H9 (cell line): ENCODE measurements at places on chromosomes 6 and 20. TPM values are rescaled to one million over a fixed set of nuclear protein-coding genes. Genes with fewer than 3 reads are reported as not detected.

DNA sequence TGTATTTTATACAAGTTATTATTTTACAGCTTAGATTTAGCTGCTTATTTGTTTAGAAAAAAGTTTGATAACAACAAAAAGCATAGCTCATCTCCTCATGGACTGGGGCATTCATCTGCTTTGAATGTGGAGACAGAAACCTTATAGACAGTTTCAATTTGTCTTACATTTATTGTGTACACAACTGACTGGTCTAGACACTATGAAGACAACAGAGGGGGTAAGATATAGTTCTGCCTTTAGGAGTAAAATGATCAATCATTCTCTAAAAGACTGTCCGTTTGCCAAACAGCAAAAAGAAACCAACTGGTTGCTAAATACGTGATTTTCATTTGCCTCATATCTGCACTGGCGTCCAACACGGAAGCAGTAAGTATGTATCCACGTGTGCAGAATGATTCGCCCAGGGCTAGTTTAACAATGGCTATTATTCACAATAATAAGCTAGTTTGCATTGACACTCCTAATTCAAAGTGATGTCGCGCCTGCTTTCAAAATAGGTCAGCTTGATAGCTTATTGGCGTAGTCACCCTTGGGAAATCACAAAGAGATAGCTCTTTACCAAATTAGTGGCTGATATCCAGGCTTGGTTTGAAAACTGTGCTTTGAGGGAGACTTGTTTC, 153.6 kb downstream of the BMP2 start:
- no peak for DNase-seq
- H3K36me3 ChIP-seq, result no peaks in the 10 kb centered on the region
- no peaks in the 10 kb centered on the region for H3K4me1 ChIP-seq
- H3K27ac ChIP-seq, result no peak overlapping the region
- H3K27me3 ChIP-seq, result no peaks in the 10 kb centered on the region

DNA sequence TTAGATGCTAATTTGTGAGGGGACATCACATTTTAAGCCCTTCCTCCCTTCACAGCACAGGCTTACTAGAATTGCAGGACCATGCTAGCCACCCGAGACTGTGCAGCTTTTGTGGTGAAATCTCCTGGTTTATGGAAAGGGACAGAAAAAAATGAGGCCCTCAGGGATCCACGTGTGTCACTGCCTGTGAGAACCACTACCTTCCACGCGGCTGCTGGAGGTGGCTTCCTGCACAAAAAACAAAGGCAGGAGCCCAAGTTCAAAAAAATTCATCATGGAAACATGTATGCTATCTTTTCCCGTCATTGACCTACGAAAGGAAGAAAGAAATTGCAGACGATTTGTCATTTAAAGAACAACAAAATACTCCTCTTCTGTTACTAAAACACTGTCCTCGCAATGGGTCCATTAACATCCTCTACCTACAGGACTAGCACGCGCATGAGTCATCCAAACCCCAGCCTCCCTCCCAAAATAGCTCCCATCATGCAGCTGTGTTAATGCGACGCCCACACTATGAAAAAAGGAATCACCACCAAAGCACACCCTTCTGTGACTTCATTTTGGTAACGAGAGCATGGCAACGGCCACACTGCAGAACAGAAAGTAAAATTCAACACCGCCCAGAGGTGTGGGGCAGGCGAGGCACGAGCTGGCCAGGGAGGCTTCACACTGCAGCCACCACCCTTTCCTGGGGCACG, 45.7 kb downstream of the RAMACL start:
- peaks cover 2% of the 10 kb centered on the region for H3K36me3 ChIP-seq
- 0 out of 3 replicates have a peak overlapping the region, but pooled peaks have one; percentile 16 for H3K4me3 ChIP-seq
- DNase-seq, result no peak
- H3K4me1 ChIP-seq, result peaks cover 10% of the 10 kb centered on the region
- H3K27ac ChIP-seq, result no peak overlapping the region

- H3K27ac ChIP-seq, result no peak overlapping the region
- DNase-seq, result no peak
- H3K4me1 ChIP-seq, result no peaks in the 10 kb centered on the region; the same call in 1 of the 2 replicates
- no peaks in the 10 kb centered on the region for H3K27me3 ChIP-seq
- H3K4me3 ChIP-seq, result no peak overlapping the region
Measured at GRCh38 chr6:7802662-7803061, 76.8 kb downstream of the BMP6 start.

DNA sequence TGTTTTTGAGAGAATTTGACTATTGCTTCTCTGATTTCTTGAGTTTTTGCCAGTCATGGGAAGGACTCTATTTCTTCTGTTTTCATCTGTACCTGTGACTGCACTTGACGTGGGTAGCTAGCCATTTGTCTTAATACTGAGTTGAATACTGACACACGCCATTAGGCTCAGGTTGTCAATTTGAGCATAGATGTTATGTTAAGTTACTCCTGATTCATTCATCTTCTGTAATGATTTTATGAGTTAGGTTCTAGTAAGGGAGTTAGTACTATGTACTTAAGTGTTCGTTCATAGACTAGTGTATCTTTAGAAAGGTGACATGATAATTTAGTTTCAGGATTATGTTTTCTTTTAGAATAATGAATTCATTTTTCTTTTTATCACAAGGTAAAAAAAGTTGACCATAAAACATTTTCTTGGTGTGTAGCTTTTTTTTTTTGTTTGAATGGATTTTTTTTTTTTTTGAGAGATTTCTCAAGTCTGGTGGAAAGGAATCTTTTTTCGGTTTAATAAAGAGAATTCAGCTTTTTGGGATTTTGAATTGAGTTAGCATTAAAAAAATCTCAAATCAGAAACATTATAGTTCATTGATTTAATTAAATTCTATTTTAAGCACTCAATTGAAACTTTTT, 1.7 kb downstream of the AFDN start:
- DNase-seq, result no peak
- H3K4me1 ChIP-seq, result no peaks in the 10 kb centered on the region; the same call in 1 of the 2 replicates
- peak overlapping the region; percentile 92 for H3K4me3 ChIP-seq
- no peak overlapping the region for H3K27ac ChIP-seq

GRCh38 chr6:14476793-14477531, 359.4 kb downstream of the CD83 start:
- no peak overlapping the region for H3K4me3 ChIP-seq
- DNase-seq, result no peak
- H3K36me3 ChIP-seq, result peaks cover 8% of the 10 kb centered on the region
- no peak overlapping the region for H3K27ac ChIP-seq
- H3K4me1 ChIP-seq, result no peaks in the 10 kb centered on the region

- peaks cover 35% of the 10 kb centered on the region for H3K36me3 ChIP-seq
- DNase-seq, result no peak
- no peak overlapping the region for H3K27ac ChIP-seq
- H3K4me3 ChIP-seq, result no peak overlapping the region
Measured at GRCh38 chr6:126134491-126134890, 148.2 kb downstream of the TRMT11 start.

DNA sequence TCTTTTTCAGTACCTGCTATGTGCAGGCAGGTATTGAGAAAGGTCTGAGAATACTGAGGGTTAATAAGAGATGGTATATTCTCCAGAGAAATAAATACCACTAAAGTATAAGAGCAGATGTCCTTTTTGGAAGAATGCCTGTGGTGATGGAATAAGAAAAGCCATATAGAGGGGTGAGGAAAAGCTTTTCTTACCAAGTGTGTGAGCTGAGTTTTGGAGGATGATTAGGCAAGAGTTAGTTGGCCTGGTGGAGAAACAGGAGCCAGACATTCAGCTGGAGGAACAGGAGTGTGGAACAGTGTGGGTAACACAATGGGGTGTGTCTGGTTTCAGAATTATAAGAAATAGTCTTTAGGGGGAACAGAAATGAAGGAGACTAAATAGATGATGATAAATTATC, 19.9 kb downstream of the ZNF451 start:
- no peak overlapping the region for H3K4me3 ChIP-seq
- no peak overlapping the region for H3K27ac ChIP-seq
- peaks cover 3% of the 10 kb centered on the region for H3K4me1 ChIP-seq
- peaks cover 8% of the 10 kb centered on the region for H3K36me3 ChIP-seq

GRCh38 chr6:1679688-1680068, 70.0 kb downstream of the FOXC1 start:
- no peaks in the 10 kb centered on the region for H3K36me3 ChIP-seq
- no peaks in the 10 kb centered on the region for H3K27me3 ChIP-seq
- no peak overlapping the region for H3K27ac ChIP-seq
- no peaks in the 10 kb centered on the region for H3K4me1 ChIP-seq

DNA sequence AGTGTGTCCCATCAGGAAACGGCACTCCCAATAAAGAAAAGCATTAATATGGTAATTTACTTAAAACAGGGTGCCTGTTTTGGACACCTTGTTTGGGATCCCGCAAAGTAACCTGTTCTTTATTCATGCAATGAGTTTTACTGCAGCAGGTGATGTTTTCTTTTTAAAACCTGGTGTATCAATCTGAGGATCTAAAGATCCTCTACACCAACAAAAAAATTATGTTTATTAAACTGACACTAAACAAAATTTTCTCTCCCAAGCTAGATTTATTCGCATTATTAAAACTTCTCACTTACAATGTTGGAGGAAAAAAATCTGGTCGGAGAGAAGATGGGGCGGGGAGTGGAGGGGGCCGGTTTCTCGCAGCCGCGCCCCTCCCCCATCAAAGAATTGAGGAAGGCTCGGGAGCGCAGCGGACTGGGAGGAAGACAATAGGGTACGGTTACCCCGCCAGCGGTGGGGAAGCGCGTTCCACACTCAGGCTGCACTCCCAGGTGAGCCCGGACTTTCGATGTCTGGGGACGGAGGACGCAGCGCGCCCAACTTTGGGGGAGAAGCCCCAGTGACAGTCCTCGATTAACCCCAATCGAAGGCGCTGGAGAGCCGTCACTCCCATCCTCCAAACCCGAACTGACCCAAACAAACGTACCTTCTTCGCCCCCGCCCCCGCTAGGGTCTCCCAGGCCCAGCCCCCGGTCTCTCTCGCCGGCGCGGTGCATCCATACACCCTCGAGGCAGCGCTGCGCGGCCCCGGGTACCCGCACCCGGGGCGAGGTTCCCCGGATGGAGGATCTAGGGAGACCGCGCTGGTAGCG, 1.3 kb downstream of the CD24 start:
- H3K4me1 ChIP-seq, result no peaks in the 10 kb centered on the region
- H3K27ac ChIP-seq, result peak overlapping the region; percentile 4
- peaks cover 48% of the 10 kb centered on the region for H3K36me3 ChIP-seq
- peak; percentile 34 for DNase-seq
- H3K27me3 ChIP-seq, result no peaks in the 10 kb centered on the region
- H3K4me3 ChIP-seq, result peak overlapping the region; percentile 99

DNA sequence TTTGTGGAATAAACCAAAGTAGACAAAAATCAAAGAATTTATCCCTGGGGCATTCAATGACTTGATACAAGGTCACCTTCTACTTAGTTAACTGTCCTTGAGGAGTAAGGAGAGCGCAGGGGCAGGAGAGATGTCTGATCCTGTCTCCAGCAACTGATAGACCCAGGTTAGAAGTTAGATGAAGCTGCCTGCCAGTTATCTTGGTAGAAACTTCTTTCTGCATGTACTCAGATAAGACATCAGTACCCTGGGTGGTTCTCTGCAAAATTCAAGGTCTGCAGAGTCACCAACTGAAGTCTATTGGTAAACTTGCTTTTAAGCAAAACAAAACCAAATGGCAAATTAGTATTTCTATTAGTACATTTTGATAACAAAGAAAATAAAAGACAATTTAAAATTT, 2.7 kb downstream of the SGK1 start:
- H3K27ac ChIP-seq, result no peak overlapping the region
- H3K27me3 ChIP-seq, result no peaks in the 10 kb centered on the region
- H3K36me3 ChIP-seq, result no peaks in the 10 kb centered on the region
- H3K4me1 ChIP-seq, result 0 out of 2 replicates have a peak, but pooled peaks cover 5% of the 10 kb centered on the region

Gene MROH8
- 0.79 and 0.90 TPM in 2 replicates for total RNA-seq

Gene SIRPB1
- 0.46 and 1.0 TPM in 2 replicates for total RNA-seq

Gene PRSS35
- total RNA-seq, result 1.4 and 1.7 TPM in 2 replicates

Gene FKBP1C
- total RNA-seq, result 0.52 and 1.2 TPM in 2 replicates
